CD4-positive, CD25-positive, alpha-beta regulatory T cell (primary cell): ENCODE measurements at places on chromosomes 12 and 14. TPM values are rescaled to one million over a fixed set of nuclear protein-coding genes. Genes with fewer than 3 reads are reported as not detected.

DNA sequence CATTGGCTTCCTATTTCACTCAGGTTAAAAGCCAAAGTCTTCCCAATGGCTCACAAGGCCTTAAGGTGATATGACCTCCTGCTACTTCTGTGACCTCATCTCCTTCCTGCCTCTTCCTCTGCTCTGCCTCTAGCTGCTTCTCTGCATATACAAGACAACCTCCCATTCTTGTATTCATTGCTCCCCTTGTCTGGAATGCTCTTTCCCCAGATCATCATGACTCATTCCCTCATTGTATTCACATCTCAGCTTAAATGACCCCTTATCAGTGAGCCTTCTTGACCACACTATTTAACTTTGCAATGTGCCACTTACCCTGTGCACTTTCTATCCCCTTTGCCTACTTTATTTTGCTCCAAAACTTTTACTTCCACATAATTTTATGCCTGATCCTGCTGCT is 90.2 kb downstream of the PPP1R12A start:
- H3K4me3 ChIP-seq: no peak overlapping the region
- no peak overlapping the region for H3K27ac ChIP-seq
- peaks cover 45% of the 10 kb centered on the region for H3K4me1 ChIP-seq
- H3K36me3 ChIP-seq: peaks cover 34% of the 10 kb centered on the region
- DNase-seq: no peak

GRCh38 chr12:11794751-11795150 is 145.3 kb downstream of the ETV6 start:
- DNase-seq: no peak
- H3K4me1 ChIP-seq: no peaks in the 10 kb centered on the region
- no peak overlapping the region for H3K27ac ChIP-seq
- no peaks in the 10 kb centered on the region for H3K27me3 ChIP-seq
- peaks cover 7% of the 10 kb centered on the region for H3K36me3 ChIP-seq

- H3K36me3 ChIP-seq: no peaks in the 10 kb centered on the region
- no peaks in the 10 kb centered on the region for H3K4me1 ChIP-seq
- H3K27ac ChIP-seq: no peak overlapping the region
Observed at GRCh38 chr12:47858511-47859266, 39.0 kb upstream of the HDAC7 start.

- DNase-seq: no peak
- no peak overlapping the region for H3K4me3 ChIP-seq
- no peaks in the 10 kb centered on the region for H3K27me3 ChIP-seq
- no peaks in the 10 kb centered on the region for H3K4me1 ChIP-seq
Observed at GRCh38 chr12:85006206-85006605, 29.9 kb downstream of the TSPAN19 start.

GRCh38 chr12:111467092-111467856 is 61.6 kb downstream of the SH2B3 start:
- H3K4me1 ChIP-seq: no peaks in the 10 kb centered on the region
- no peak overlapping the region for H3K4me3 ChIP-seq
- no peak for DNase-seq

DNA sequence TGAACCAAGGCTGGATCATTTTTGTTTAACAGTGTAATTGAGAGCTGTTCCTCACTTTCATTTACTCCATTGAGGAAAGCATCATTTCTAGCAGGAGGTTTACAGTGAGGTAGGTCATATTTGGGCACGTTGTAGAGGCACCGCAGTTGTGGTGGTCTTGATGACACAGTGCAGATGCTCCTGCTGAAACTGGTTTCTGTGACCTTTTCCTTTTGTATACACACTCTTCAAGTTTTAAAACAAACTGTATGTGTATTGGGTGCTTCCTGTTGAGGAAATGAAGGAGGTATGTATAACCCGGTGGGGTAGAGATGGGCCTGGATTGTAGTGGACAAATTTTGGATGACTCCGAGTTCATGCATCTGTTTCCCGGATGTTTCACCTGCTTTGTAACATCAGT is 456.3 kb upstream of the RGS6 start:
- no peak overlapping the region for H3K27ac ChIP-seq
- H3K4me1 ChIP-seq: peaks cover 4% of the 10 kb centered on the region
- no peak for DNase-seq
- H3K36me3 ChIP-seq: no peaks in the 10 kb centered on the region
- H3K4me3 ChIP-seq: no peak overlapping the region

The PTPRQ gene
- polyA plus RNA-seq: not detected

The TAS2R14 gene
- polyA plus RNA-seq: 0.96 TPM

- DNase-seq: no peak
- H3K27me3 ChIP-seq: peaks cover 6% of the 10 kb centered on the region
- H3K4me1 ChIP-seq: no peaks in the 10 kb centered on the region
- H3K4me3 ChIP-seq: no peak overlapping the region
- no peaks in the 10 kb centered on the region for H3K36me3 ChIP-seq
Observed at GRCh38 chr12:111178181-111179081, 190.5 kb downstream of the PHETA1 start.

- H3K4me1 ChIP-seq: no peaks in the 10 kb centered on the region
- H3K27ac ChIP-seq: no peak overlapping the region
- DNase-seq: no peak
- H3K27me3 ChIP-seq: peaks cover 13% of the 10 kb centered on the region
- H3K36me3 ChIP-seq: no peaks in the 10 kb centered on the region
- H3K4me3 ChIP-seq: no peak overlapping the region
Observed at GRCh38 chr14:76314521-76315034, 61.4 kb upstream of the ESRRB start.

- peak overlapping the region; percentile 66 for H3K27ac ChIP-seq
- H3K4me1 ChIP-seq: peaks cover 61% of the 10 kb centered on the region
- H3K4me3 ChIP-seq: peak overlapping the region; percentile 63
- no peaks in the 10 kb centered on the region for H3K27me3 ChIP-seq
- no peak for DNase-seq
- peaks cover 41% of the 10 kb centered on the region for H3K36me3 ChIP-seq
Observed at GRCh38 chr14:61502459-61503093, 181.2 kb downstream of the PRKCH start.

- no peak overlapping the region for H3K27ac ChIP-seq
- H3K4me3 ChIP-seq: no peak overlapping the region
- peaks cover 9% of the 10 kb centered on the region for H3K36me3 ChIP-seq
- peaks cover 7% of the 10 kb centered on the region for H3K4me1 ChIP-seq
Observed at GRCh38 chr14:52463375-52463774, 88.9 kb downstream of the TXNDC16 start.

- no peak overlapping the region for H3K4me3 ChIP-seq
- DNase-seq: no peak
- H3K27ac ChIP-seq: peak overlapping the region; percentile 87
- peaks cover 54% of the 10 kb centered on the region for H3K4me1 ChIP-seq
- H3K27me3 ChIP-seq: no peaks in the 10 kb centered on the region
Observed at GRCh38 chr12:96240656-96241055, 46.5 kb downstream of the ELK3 start.

DNA sequence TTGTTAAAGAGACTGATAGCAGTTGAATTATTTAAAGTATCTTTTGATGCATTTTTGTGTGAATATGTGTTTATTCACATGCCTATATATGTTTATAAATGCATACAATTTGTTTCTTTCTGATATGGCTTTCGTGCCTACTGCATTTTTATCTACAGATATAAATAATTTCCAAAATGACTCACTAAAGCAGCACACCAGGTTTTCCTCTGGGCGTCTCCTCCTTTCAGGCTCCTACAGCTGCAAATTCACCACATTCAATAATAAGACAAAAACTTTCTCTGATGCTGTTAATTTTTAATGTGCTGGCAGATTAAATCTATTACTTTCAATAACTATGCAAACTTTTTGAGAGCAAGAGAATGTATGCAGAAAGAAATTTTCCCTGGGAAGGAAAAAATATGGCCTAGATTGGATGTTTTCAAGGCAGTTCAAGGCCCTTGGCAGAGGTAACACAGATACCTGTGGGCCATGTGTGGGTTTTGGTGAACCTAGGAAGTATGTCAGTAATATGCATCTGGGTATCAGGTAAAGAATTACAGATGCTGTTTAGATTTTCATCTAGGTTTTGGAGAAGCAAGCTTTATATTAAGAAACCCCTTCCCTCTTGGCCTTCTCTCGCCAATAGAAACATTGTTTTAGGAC is 381.8 kb downstream of the EGLN3 start:
- no peak overlapping the region for H3K27ac ChIP-seq
- H3K4me3 ChIP-seq: no peak overlapping the region
- H3K27me3 ChIP-seq: no peaks in the 10 kb centered on the region
- H3K4me1 ChIP-seq: no peaks in the 10 kb centered on the region
- no peak for DNase-seq

GRCh38 chr12:67222302-67222701 is 46.9 kb upstream of the CAND1 start:
- H3K27ac ChIP-seq: no peak overlapping the region
- no peaks in the 10 kb centered on the region for H3K36me3 ChIP-seq
- no peak for DNase-seq
- peaks cover 3% of the 10 kb centered on the region for H3K27me3 ChIP-seq
- no peak overlapping the region for H3K4me3 ChIP-seq
- no peaks in the 10 kb centered on the region for H3K4me1 ChIP-seq

DNA sequence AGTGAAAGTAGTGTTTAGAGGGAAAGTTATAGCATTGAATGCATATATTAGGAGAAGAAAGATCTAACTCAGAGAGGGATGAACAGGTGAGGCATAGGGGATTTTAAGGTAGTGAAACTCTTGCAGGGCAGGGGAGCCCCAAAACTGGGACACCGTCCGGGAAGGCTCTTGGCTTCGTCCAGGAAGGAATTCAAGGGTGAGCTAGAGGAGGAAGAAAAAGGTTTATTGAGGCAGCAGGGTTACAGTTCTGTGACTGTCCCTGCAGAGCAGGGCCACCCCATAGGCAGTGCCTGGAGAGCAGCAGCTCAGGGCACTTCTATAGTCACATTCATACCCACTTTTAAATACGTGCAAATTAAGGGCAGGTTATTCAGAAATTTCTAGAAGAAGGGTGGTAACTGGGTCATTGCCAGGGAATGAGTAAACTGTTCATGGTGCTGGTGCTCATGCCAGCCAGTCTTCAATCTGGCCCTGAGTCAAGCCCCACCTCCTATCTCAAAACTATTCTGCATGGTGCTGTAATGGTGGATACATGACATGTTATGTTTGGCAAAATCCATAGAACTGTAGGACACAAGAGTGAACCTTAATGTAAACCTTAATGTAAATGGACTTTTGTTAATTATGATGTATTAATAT is 1.2 kb upstream of the OAS1 start:
- peak overlapping the region; percentile 24 for H3K27ac ChIP-seq
- no peak for DNase-seq
- peaks cover 71% of the 10 kb centered on the region for H3K4me1 ChIP-seq
- H3K27me3 ChIP-seq: no peaks in the 10 kb centered on the region
- no peak overlapping the region for H3K4me3 ChIP-seq

DNA sequence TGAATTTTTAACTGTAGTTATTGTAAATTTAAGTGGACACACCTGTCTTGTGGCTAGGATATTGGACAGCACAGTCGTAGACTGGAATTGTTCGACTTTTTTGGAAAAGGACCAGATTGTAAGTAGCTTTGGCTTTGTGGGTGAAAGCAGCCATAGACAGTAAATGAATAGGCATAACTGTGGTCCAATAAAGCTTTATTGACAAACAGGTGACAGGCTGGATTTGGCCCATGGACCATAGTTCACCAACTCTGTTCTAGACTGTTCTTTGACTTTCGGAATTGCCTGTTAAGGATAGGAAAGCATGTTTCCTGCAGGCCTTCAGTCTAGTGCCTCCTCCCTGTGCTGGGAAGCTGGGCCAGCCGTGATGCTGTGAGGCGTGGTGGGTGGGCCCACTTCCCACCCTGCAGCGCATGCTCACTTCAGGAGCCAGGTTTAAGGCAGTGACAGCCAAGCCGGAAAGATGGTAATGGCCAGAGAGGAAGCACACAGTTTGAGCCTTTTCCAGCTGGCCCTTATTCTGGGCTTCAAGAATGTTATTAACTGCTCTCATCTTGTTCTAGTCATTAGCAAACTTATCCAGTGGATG is 51.8 kb downstream of the PPP2R5C start:
- peak overlapping the region; percentile 100 for H3K27ac ChIP-seq
- peak overlapping the region; percentile 91 for H3K4me3 ChIP-seq
- no peak for DNase-seq
- peaks cover 9% of the 10 kb centered on the region for H3K36me3 ChIP-seq
- no peaks in the 10 kb centered on the region for H3K27me3 ChIP-seq

The CLEC2A gene
- not detected for polyA plus RNA-seq

The KRT85 gene
- polyA plus RNA-seq: not detected

- no peaks in the 10 kb centered on the region for H3K4me1 ChIP-seq
- no peak overlapping the region for H3K27ac ChIP-seq
- no peaks in the 10 kb centered on the region for H3K36me3 ChIP-seq
- no peaks in the 10 kb centered on the region for H3K27me3 ChIP-seq
- no peak for DNase-seq
Observed at GRCh38 chr12:76006028-76006925, 25.3 kb downstream of the PHLDA1 start.

The SLCO1B3 gene
- not detected for polyA plus RNA-seq

GRCh38 chr14:68775614-68776126 is 17.2 kb downstream of the ZFP36L1 start:
- H3K36me3 ChIP-seq: no peaks in the 10 kb centered on the region
- no peak for DNase-seq
- H3K4me3 ChIP-seq: peak overlapping the region; percentile 3
- no peaks in the 10 kb centered on the region for H3K27me3 ChIP-seq

DNA sequence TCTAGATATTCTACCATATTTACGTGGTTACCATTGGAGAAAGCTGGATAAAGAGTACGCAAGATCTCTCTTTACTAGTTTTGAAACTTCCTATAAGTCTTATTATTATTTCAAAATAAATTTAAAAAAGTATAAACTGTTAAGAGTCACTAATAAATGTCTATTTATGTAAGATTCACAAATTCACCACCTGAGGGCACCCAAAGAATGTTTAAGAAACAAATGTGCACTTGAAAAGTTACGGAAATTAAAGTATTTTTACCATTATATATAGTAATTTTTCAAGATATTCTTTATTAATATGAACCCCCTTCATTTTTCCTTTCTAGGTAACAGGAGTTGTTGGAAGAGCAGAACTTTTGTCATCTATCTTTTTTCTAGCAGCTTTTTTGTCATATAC is 11.9 kb downstream of the TMTC3 start:
- DNase-seq: no peak
- H3K27ac ChIP-seq: no peak overlapping the region
- H3K27me3 ChIP-seq: no peaks in the 10 kb centered on the region
- no peak overlapping the region for H3K4me3 ChIP-seq

- no peaks in the 10 kb centered on the region for H3K27me3 ChIP-seq
- no peak for DNase-seq
- no peak overlapping the region for H3K4me3 ChIP-seq
Observed at GRCh38 chr12:130258863-130259262, 78.8 kb upstream of the PIWIL1 start.

DNA sequence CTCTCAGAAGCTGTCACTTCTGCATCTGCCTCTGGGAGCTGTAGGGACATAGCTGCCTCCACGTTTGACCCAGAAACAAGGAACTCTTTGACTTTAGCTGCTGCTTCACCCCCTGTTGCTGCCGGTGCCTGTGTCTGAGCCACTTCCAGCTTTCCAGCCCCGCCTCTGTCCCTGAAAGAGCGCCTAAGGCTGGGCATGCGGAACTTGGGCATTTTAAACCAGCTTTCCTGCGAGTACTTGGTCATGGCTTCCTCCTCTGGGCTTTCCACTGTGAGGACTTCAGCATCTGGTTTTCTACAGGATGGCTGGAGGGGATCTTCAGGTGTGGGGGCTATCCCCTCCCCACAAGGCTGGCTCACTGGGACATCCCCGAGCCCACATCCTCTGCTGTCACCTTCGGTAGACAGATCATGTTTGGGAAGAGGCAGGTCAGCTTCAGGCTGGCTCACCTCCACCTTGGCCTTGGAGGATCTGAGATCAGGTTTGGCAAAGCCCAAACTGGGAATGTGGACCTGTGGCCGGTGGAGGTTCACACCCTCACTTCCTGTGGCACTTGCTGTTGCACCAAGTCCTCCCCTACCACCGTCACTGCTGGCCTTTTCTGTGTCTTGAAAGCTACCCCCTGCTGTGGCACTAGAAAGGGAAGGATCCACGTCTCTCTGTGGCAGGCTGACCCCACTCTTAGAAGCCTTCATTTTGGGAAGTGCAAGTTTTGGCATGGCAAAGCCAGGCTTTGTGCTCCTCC is 15.2 kb downstream of the PLD4 start:
- no peaks in the 10 kb centered on the region for H3K36me3 ChIP-seq
- DNase-seq: no peak
- H3K4me1 ChIP-seq: no peaks in the 10 kb centered on the region
- no peaks in the 10 kb centered on the region for H3K27me3 ChIP-seq
